ENCODE measurements at places on chromosomes 11 and 22. TPM values are rescaled to one million over a fixed set of nuclear protein-coding genes. Genes with fewer than 3 reads are reported as not detected.
A peak's percentile ranks its signal among the peaks of the same experiment; 100 is the strongest.

DNA sequence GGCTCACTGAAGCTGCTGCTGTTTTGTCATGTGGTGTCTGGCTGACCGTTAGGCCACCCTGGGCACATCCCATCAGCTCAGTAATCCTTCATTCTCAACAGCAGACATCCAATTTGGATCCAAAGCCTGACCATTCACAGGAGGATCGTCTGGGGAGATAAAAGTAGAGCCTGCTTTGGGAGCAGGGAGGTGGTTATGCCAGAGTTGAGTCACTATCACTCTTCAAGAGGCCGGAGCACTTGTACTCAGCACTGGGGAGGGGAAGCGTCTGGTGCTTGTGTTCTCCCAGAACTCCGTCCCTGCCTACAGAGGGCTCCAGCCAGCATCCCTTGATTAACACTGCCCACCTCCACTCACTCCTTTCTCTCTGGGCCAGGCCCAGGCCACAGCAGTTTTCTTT is 382.6 kb downstream of the OPCML start:
- DNase-seq: no peak

DNA sequence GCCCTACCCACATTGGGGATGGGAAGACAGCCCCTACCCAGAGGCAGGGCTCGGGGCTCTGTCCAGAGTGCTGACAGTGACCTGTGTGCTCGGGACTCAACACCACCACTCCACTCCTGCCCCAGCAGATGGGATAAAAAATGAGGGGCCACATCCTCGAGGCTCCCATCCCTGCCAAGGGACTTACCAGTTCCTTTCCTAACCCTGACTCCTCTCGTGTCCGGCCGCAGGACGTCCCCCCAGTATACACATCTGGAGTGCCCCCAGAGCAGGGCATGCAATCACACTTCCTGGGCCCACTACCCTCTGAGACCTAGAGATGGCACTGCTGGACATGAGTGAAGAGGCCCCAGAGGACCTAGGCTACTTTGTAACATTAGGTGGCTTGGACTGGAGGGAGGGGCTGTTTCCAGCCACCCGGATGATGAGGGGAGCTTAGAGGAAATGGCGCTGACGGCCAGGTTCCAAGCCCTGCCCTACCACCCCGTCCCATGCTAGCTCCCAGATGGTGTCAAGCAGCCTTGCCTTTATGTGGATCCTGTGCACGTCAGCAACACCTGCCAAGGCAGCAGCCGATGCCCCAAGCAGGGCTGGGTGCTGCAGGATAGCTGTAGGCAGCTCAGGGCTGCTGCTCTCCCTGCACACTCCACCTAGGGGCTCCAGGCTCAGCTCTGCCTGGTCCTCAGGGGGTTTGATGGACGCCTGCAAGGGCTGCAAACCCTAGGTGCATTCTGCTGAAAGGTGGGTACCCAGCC is 86.6 kb downstream of the DGCR2 start:
- DNase-seq: no peak

DNA sequence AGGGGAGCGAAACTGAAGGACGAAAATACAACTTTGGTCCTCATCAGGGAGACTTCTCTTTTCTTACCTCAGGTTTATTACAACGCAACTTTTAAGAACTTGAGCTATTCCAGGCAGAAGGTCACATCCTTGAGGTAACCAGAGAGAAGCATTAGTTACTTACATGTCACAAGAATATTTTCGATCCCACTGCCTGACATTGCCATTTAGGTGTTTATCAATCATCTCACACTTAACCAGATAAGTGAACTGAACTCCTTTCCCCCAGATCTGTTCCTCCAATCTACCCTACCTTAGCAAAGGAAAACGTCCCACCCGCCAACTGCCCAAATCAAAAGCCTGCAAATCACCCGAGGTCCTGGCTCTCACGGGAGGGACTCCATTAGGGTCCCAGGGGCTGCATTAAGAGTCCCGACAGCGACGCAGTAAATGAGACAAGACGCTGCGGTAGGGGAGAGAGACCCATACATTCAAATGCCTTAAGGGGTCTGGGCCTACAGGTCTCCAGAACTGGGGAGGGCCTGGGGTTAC is 734 bp downstream of the ZNF280B start:
- DNase-seq: no peak

DNA sequence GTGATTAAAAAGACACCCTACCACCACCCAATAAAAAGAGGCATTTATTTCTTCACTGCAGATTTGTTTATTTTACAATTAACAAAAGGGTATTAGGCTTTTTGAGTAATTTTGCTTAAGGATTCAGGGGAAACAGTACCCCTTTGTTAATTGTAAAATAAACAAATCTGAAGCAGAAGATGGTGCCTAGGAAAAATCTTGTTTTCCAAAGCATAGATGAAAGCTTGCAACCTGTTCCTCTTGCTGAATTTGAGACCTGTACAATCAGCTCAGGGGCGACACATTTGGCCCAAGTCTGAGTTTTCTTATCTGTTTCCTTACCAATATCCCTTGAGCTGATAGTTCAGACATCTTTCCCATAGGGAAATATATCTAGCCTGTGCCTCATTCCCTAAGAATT is 171.9 kb downstream of the GRIA4 start:
- DNase-seq: no peak

- DNase-seq: peak; percentile 82
Measured at GRCh38 chr11:33753304-33753967, 17.2 kb upstream of the CD59 start.

- DNase-seq: no peak
Measured at GRCh38 chr11:3623767-3624458, 17.9 kb downstream of the ART5 start.

GRCh38 chr11:129190087-129190486 is 2.0 kb downstream of the ARHGAP32 start:
- DNase-seq: no peak

- no peak for DNase-seq
Measured at GRCh38 chr22:40218152-40218551, 40.4 kb downstream of the TNRC6B start.

- DNase-seq: peak; percentile 0
Measured at GRCh38 chr11:60193687-60194433, 11.0 kb upstream of the MS4A6A start.

The ACRV1 gene
- not detected for total RNA-seq

The CD3E gene
- not detected for total RNA-seq

The L3MBTL2 gene
- 20.0 TPM for total RNA-seq

The DUSP8 gene
- 14.8 TPM for total RNA-seq

Measured in astrocyte (in vitro differentiated cells and primary cell).